LoVo (cell line): ENCODE measurements at places on chromosomes 3 and 15.

GRCh38 chr15:67907184-67907723 lies 67.4 kb upstream of the RNU6-1 start:
- DNase-seq: no peak

DNA sequence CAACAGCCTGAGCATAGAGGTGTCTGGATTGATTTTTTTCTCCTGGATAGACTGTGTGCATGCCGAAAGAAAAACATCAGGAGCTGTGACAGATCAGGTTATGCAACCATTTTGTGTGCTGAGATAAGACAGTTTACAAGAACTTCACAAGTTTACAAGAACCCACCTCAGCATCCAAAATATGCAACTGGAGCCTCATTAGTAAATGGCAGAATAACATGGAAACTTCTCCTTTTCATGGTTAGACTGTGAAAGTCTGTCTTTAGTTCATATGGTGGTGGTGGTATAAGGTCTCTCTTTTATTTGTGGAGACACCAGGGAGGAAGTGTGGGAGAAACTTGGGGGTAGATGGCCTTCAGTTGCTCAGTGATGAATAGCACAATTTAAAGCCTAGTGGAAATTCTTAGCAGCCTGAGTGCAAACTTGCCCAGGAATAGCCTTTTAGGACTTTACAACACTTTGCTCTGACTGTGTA lies 3.7 kb upstream of the ZNF609 start:
- no peak for DNase-seq

DNA sequence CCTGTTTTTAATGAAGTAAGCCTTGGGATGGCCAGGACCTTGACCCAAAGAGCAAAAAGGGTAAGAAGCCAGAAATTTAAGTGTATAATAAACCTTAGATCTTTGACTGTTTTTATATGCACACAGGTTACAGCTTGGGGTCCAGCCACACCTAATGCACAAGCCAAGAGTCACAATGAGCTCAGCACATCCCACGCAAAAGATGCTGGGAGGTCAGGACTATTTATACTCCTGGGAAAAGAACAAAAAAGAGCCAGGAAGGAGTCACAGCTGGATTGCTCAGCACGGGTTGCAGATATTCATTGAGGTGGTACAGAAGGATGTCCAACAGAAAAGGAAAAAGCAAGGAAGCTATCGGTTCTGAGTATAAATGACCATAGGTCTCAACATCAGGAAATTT lies 536.3 kb downstream of the NTRK3 start:
- DNase-seq: no peak

- no peak for DNase-seq
Observed at GRCh38 chr3:161203485-161204098, 17.5 kb upstream of the NMD3 start.

DNA sequence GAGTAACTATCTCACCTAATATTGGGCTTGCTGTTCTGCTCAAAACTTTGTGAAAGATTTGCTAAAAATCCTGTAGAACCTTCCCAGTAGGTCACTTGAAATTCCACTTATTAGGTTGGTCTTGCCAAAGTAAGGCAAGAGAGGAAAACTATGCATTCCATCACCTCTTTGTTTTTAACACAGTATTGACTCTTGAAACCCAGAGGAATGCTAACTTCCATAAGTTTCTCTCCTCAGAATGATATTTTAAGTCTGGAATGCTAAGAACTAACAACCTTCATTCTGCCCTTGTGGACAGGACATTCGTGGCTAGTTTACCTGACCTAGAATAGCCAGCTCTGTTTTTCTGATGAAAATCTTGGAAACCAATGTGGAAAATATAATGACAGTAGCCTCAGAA lies 154.5 kb downstream of the TMCO5A start:
- no peak for DNase-seq

DNA sequence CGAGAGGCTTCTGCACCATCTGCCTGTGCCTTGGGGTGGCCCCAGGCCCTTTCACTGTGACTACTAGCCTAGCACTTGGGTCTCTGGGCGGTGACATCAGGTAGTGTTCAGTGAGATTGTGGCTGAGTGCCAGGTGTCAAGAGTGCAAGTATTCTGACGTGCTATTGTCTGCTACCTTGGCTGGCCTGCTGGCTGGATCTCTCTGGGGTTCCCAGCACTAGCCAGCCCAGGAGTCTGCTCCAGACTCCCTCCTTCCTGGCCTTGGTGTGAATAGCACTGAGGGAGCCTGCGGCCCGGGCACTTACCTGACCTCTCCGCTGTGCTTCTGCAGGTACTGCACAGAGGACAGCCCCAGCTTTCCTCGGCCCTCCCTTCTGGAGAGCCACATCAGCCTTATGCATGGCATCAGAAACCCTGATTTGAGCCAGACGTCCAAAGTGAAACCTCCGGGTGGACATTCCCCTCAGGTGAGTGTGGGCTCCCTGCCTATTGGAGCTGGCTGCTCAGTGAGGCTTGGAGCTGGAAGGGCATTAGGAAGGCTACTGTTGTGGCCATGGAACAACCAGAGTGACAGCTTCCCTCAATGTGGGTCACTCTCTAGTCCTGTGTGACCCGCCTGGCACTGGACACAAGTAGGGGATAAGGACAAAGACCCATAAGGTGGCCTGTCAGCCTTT lies 17.5 kb upstream of the ALPK3 start:
- DNase-seq: no peak
